ENCODE measurements at places on chromosomes 4 and X.

DNA sequence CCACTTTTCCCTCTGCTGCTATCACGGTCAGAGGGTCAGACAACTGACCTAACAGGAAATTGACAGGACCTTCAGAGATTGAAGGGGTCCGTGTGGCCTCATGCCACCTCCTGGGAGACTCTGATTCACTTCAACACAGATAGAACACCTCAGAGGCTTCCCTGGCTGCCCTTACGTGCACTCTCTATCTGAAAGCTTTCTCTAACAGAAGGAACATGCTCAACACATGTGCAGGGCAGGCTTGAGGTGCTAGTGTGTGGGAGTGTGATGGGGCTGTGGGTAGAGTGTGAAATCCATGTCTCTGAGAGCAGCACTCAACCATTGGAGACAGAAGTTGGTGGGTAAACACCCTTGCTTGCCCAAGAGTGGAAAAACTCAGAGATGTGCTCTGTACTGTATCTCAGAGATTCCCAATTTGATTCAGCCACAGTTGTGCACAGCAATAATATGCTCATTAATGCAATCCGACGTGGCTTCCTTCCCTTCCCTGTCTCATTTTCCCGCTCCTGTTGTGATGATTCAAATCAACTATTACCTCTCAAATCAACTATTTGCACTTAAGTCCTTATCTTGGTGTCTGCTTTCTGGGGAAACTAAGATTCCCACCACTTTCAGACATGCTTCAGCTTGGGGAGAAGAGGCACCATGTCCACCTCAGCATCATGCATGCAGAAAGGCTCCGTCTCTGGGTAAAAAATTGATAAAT, 62.0 kb upstream of the MAGEB2 start:
- DNase-seq: no peak

DNA sequence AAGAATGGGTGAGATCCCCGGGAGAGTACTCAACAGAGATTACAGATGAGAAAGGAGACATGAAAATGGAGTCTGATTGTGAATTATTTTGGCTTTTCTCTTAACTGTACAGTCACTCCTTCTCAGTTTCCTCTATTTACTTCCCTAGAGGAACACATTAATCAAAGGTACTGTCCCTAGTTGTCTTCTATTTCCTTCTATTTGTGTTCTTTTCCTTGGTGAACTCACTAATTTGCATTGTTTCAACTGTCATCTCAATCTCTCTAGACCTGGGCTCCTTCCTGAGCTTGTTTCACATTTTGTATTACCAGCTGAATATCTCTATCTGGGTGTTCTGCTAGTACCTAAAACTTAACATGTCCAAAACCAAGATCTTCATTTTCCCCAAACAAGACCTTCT, 59.8 kb downstream of the ABCB7 start:
- no peak for DNase-seq

DNA sequence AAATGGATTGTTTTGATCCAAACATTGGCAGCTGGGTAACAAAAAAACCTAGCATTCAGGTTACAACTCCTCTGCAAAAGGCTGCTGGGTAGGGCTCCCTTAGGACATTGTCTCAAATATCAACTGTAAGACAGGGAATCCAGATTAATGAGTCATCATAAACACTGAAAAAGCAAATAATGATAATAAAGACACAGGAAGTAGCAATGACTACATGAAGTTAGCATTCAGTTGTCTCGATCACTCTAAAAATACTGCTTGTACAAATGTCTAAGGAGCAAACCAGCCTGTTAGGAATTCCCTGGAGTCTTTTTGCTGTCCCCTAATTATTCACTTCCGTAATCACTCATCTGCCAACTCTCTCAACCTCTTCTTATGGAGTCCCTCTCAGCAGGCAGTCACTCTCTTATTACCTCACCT, 259.2 kb downstream of the GPC3 start:
- peak; percentile 18 for DNase-seq

DNA sequence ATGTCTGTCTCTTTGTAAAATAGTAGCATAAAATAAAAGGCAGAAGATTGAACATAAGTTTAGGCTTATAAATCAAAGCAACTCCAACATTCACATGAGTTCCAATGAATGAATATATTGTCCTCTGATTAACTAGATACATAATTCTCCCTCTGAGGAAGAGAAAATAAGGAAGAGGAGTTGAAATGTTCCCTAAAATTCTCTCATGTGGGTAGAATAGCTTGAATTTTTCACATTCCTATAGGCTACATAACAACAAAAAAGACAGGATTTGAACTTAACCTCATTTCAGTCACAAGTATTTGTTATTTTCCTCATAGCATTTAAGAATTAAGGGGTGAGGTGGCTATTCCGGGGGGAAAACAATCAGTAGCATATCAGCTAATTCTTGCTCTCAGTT, 462.4 kb upstream of the NDST4 start:
- DNase-seq: no peak

DNA sequence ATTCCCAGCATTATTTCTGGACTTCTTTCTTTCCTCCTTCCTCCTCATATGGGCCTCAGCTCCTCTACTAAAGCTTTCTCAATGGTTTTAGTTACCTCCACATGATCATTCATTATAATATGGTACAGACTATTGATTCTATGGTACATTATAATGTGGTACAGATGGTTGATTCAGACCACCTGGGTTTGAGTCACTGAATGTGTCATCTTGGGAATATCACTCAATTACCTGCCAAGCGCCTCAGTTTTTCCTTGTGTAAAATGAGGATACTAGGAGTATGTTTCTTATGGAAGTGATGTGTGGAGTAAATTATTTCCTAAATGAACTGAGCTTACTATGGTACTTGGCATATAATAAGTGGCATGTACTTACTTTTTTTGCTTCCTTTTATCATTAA, 27.7 kb downstream of the SLIT2 start:
- no peak for DNase-seq

DNA sequence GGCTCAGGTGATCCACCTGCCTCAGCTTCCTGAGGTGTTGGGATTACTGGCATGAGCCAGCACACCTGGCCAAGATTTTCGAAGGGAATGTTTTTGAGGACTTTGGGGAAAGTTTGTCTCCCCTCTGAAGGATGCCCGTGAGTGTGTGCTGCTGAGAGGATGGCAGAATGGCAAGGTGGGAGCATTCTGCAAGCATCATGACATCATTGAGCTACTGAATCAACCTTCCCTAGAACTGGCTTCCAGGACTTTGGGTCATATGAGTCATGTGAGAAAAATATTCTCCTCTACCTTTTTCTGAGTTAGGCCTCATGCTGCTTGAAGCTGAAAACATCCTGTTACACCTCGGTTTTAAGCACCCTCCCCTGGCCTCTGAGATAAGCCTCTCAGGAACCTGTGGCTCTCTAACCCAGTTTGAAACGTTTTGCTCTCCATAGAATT, 31.0 kb downstream of the TMEM131L start:
- no peak for DNase-seq

DNA sequence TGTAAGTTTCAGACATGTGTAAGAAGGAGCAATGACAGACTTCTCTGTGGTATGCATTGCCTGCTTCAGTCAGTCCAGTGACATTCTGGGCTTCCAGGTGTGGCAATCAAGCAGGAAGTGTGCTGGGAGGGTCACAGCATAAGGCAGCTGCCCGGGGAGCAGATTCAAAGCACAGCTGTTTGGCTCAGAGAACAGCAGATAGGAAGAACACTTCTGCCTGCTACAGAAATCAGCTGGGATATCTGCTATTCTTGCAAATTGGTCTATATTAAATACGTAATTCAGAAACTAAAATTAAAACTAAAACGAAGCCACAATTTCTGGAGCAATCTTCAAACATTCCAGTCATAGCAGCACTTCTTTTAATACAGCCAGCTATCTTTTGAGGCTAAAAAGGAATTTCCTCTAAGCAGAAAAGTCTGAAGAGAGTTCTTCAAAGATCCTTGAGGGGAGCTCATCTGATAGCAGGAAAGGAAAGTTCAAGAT, 47.5 kb upstream of the GALNT7 start:
- peak; percentile 4 for DNase-seq

- no peak for DNase-seq
Observed at GRCh38 chr4:30757357-30757756, 37.2 kb downstream of the PCDH7 start.

GRCh38 chrX:123121241-123121640, 62.8 kb upstream of the GRIA3 start:
- no peak for DNase-seq

DNA sequence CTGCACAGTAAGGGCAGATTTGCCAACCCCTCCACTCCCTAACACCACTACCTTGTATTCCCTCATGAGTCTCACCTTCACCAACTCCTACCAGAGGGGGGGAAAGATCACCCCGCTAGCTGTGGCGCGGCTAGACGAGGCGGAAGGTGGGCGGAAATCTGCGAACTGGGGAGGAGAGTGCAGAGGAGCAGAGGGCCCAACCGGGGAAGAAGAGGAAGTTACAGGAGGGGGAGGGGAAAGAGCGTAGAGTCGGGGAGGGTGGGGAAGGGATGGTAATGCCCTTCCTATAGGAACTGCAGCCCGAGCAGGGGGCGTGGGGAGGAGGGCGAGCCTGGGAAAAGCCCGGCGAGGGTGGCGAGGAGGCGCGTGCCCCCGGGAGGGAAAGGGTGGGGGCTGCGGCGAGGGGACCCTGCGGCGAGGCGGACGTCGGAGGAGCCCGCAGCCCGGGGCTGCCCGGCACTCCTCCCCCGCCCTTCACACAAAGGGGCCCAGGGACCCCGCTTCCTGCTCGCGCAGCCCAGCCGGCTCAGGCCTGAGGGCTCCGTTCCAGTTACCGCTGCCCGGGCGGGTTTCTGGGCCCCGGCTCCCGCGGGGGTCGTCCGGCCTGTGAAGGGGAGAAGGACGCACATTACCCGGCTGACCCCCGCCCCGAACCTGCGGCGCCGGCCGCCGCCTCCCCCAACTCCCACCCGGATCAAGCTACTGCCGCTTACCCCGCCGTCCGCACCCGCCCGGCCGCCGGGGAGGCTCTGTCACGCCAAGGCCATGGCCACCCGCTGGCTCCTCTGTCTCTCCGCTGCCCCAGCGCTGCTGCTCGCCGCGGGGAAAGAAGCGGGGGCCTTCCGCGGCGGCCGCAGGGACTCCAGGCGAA, 1.8 kb downstream of the RAP2C start:
- DNase-seq: peak; percentile 76

- DNase-seq: no peak
Observed at GRCh38 chr4:3790006-3790561, 23.9 kb downstream of the ADRA2C start.

DNA sequence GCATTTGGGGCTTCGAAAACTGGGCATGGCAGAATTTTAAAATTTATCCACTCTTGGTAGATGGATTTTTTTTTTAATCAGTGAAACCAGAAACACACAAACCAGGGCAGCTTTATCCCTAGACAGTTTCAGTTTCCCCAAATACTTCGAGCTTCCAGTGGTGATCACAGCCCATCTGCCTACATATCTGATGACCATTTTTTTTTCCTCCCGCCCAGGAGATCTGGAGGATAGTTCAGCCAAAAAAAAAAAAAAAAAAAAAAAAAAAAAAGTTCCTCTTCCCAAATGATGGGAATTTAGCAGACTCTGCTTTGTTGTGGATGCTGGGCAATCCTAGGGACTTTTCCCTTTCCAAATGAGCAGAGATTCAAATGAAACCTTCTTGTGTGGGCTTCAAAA, 1.0 kb upstream of the TBC1D9 start:
- DNase-seq: no peak

DNA sequence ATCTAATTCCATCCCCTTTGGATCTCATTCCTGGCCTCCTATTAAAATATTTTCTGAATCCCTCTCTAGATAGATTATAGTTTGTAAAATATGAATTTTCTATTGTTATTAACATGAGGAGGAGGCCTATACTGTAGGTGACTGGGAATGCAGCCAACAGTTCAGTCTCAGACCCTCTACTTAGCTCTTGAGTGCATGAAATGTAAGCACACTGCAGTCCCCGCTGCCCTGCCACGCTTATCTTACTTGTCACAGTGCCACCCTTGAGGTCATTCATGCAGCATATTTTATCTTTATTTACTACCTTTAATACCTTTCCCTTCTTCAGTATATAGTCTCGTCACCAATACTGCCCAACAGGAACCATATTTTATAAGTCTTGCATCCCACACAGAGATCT, 151.0 kb downstream of the CAMK2D start:
- DNase-seq: no peak

DNA sequence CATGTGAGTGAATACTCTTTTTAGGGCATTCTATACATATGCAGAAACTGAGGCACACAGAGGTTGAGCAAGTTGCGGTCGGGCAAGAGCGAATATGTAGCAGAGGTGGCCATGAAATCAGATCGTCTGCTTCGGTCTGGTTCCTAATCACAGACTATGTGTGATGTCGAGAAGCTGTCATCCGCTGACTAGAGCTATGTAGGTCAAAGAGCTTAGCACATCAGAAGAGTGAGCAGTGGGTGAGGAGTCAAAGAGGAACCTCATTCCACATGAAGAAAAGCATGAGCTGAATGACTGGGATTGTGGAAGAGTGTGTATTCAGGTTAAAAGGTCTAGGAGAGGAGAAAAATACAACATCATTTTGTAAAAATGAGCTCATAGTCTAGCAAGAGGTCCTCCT, 19.0 kb downstream of the GAB3 start:
- no peak for DNase-seq

DNA sequence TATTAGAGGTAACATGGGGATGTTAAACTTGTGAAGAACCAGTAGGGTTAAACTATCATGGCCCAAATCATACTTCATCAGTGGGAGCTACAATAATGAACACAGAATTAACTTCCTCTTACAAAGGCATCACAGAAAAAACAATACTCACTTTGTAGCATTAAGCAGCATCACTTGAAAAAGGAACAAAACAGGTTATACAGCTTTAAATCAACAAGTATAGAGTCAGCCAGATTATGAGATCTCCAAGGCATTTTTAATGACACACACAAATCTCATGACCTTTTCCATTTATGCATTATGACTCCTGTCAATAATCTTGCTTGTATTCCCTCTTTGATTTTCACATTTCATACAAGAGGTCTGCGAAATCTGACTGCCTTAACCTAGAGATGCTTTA, 18.3 kb downstream of the FBXL5 start:
- DNase-seq: no peak

DNA sequence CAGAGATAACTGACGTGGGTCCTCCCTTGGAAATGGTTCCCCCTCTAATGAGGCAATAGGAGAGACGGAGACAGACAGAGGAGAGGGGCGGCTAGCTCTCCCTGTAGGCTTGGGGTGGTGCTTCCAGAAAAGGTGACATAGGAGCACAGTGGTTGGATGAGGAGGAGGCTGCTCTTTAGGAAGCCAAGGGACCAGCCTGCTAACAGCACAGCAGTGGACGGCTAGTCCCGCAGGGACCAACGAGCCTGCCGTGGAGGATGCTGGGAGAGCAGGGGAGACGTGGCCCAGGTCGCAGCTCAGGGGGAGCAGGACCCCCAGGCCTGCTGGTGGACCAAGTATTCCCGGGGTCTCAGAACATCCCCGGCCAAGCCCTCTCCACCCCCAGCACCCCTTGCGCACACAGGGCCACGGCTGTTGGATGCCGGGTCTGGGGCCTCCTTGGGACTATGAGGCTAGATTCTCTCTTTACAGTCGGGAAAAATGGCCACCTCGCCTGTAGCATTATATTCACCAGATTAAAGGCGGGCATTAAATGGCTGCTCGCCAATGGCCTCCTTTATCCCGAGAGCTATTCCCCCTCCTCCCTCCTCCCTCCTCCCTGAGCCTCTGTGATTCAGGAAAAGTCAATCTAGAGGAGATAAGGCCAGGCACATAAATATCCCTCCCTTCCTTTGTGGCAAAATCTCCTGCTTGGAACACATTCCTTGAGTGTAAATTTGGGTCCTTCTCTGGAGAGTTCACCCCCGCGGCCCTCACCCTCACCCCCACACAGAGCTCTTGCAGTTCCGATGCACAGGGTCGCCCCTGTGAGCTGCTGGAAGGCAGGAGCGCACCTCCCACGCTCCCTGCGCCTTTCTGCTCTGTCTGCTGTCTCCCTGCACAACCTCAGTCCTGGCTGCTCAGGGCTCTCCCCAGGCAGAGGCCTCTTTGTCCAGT, 30.5 kb upstream of the NSG1 start:
- DNase-seq: no peak

Data from NCI-H774 (cell line).